Stimulated activated CD8-positive, alpha-beta memory T cell treated with anti-CD3 and anti-CD28 coated beads, Interleukin-2, amount 100 ng/mL, for 1 hour (primary cell): ENCODE measurements at places on chromosomes 6 and 20.
A peak's percentile ranks its signal among the peaks of the same experiment; 100 is the strongest.

GRCh38 chr6:155964544-155964943, 508.9 kb upstream of the NOX3 start:
- no peak for DNase-seq

- DNase-seq: no peak
Measured at GRCh38 chr20:9617940-9618339, 103.5 kb downstream of the LAMP5 start.

DNA sequence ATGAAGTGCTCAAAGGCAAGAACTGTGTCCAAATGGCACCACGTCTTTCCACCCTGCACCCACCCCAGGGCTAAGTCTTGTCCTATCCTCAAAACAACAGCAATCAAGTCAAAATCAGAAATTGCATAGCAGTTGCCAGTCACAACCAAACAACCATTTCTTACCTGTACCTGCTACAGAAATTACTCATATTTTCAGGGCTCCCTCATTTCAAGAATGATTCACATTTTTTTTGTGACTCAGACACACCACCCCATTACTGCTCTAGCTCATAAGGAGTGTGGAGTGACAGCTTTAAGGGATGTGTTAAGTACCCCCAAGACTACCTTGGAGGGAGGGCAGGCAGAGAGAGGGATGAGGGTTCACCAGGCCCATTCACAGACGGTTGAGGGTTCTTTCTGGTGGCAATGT, 111.7 kb downstream of the TRERF1 start:
- no peak for DNase-seq

DNA sequence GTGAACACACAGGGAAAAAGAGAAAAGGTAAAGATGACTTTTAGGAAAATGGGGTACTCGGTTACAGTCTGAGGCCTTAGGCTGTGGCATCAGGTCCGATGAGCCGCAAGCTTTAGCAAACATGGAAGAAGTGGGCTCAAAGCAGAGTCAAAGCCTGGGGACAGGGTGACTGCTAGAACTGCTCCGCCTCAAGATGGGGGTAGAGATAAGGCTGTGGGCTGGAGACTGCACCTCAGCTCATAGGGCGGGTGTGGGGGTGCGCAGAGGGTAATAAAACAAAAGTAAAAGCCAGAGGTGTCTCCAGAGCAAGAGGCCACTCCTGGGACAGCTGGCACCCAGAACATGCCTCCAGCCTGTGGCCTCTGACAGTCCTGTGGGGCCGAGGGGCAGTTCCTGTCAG, 21.3 kb upstream of the SYNDIG1 start:
- DNase-seq: no peak

DNA sequence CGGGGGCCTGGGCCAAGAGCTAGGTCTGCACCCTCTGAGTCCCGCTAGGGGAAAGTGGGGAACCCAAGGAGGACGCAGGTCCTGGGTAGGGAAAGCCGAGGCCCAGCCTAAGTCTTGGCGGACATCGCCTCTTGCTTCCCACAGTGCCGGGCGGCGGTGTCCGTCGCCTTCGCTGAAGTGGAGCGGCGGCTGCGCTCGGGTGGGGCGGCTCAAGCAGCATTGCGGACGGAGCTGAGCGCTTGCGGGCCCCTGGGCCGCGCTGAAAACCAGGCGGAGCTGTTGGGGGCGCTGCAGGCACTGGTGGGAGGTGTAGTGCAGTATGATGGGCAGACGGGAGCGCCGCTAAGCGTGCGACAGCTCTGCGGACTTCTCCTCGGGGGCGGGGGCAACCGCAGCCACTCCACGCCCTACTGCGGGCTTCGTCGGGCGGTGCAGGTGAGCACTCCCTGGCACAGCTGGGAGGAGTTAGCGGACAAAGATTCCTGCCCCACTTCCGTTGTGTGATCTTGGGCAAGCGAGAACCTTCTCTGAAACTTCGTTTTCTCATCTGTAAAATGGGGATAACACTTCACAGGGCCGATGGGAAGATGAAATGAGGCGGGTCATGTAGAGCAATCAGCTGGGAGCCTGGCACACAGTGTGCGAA, 4.2 kb downstream of the PRSS16 start:
- peak; percentile 35 for DNase-seq

GRCh38 chr6:129903082-129903481, 42.0 kb upstream of the TMEM244 start:
- DNase-seq: no peak

- no peak for DNase-seq
Measured at GRCh38 chr6:11644601-11645000, 107.1 kb downstream of the TMEM170B start.

- no peak for DNase-seq
Measured at GRCh38 chr6:147322299-147323162, 118.3 kb downstream of the STXBP5 start.

- DNase-seq: no peak
Measured at GRCh38 chr20:11195899-11196558, 522.2 kb upstream of the JAG1 start.

DNA sequence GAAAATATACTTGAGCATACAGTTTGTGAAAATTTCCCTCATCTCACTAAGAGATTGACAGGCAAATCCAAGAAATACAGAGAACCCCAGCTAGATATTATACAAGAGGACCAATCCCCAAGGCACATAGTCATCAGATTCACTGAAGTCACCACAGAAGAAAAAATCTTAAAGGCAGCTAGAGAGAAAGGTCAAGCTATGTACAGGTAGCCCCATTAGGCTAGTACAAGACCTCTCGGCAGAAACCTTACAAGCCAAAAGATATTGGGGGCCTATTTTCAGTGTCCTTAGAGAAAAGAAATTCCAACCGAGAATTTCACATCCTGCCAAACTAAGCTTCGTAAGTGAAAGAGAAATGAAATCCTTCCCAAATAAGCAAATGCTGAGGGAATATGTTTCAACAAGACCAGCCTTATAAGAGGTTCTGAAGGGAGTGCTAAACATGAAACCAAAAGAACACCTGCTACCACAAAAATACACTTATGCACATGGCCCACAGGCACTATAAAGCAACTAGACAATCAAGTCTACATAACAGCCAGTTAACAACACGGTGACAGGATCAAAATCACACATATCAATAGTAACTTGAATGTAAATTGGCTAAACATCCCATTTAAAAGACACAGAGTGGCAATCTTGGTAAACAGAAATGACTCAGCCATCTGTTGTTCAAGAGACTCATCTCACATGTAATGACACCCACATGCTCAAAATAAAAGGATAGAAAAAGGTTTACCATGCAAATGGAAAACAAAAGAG, 96.3 kb downstream of the FHL5 start:
- DNase-seq: no peak

- DNase-seq: no peak
Measured at GRCh38 chr6:38701551-38701950, 1.4 kb downstream of the GLO1 start.

- DNase-seq: no peak
Measured at GRCh38 chr6:164243012-164243610, 828.6 kb downstream of the QKI start.

- no peak for DNase-seq
Measured at GRCh38 chr6:15622045-15622740, 40.6 kb downstream of the DTNBP1 start.

- DNase-seq: no peak
Measured at GRCh38 chr6:89597372-89597771, 41.2 kb downstream of the LYRM2 start.

- no peak for DNase-seq
Measured at GRCh38 chr20:62403331-62403730, 3.8 kb downstream of the CABLES2 start.

- DNase-seq: no peak
Measured at GRCh38 chr6:56713254-56713672, 70.6 kb upstream of the DST start.

DNA sequence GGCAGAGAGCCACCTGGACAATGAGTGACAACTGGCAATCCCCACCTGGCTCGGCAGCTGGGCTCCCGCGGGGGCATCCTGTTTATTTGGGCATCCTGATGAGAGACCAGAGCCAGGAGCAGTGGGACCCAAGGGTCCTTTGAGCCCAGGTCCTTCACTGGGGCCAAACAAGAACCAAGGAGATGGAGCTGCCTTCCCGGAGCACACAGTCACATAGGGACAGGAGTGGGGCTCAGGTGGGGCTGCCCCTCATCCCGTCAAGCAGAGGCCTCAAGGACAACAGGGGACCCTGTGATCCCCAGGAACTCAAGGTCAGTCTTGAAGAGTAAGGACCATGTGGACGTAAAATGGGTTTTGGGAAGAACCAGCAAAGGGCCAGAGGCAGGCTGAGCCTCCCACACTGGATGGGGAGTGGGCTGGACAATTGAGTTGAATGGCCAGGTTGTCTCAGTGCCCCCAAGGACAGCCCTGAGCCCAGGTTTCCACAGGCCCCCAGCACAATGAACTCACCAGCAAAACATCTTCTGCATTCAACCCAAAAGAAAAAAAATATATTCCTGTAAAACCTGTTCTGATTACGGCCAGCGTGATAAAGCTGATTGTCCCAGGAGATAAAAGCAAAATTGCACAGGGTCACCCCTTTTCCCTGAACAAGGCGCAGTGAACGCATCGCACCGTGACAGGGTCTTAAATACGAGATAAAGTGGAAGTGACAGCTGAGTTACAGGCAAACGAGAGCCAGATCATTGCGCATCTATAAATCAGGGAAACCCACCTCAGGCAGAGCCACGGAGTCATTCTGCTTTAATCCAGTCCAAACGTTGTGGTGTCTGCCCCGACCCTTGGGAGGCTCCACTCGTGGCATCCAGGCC, 86.2 kb downstream of the ANKRD60 start:
- DNase-seq: no peak

- no peak for DNase-seq
Measured at GRCh38 chr6:89430201-89430962, 2.6 kb upstream of the ANKRD6 start.

- DNase-seq: no peak
Measured at GRCh38 chr6:74731204-74731603, 474.6 kb downstream of the COL12A1 start.
